ENCODE measurements at places on chromosomes 16 and 17. TPM values are rescaled to one million over a fixed set of nuclear protein-coding genes. Genes with fewer than 3 reads are reported as not detected.
A peak's percentile ranks its signal among the peaks of the same experiment; 100 is the strongest.

DNA sequence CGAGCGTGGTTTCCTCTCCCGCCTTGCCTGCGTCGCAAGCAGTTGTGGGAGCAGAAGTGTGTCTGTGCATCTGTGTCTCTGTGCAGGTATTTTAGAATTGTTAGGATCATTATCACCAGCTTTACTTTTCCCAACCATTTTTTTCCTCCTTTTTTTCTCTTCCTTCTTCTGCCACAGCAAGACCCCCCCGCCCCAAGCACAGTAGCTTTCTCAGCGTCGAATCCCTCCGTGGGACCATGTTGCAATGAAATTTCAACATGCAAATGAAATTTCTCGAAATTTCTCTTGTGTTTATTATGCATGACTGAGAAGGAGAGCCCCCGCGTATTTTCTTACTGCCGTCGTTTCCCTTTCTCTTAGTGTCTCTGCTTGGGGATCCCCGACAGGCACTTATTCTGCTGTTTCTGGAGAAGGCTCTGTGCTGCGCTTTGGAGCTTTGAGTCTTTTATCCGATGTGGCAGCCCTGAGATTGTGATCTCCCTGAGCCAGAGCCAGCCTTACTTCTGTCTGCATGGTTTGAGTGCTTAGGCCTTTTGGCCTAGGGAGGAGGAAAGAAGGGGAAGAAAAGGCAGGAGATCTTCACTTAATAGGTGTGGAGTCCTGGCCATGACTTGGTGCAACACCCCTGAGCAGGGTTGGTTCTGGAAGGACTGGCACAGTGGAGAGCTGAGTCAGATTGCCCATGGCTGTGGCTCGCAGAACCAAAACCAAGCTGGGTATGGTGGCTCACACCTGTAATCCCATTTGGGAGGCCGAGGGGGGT, 5.0 kb downstream of the ARMC7 start:
- H3K4me3 ChIP-seq = peak overlapping the region; percentile 76
- peak overlapping the region; percentile 84 for H3K27ac ChIP-seq
- H3K4me1 ChIP-seq = peaks cover 32% of the 10 kb centered on the region

DNA sequence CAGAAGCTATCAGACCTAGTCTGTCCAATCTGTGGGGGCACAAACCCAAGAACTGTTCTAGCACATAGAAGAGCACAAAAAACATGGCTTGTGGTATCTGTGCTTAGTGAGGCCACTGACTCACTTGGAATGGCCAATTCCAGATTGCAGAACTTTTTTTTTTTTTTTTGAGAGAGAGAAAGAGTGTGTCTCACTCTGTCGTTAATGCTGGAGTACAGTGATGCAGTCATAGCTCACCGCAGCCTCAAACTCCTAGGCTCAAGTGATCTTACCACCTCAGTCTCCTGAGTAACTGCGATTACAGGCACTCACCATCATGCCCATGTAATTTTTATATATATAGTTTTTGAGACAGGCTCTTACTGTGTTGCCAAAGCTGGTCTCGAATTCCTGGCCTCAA, 77.2 kb upstream of the CLEC3A start:
- no peak overlapping the region for H3K27ac ChIP-seq
- peaks cover 15% of the 10 kb centered on the region for H3K27me3 ChIP-seq
- H3K4me1 ChIP-seq = no peaks in the 10 kb centered on the region
- no peaks in the 10 kb centered on the region for H3K36me3 ChIP-seq

DNA sequence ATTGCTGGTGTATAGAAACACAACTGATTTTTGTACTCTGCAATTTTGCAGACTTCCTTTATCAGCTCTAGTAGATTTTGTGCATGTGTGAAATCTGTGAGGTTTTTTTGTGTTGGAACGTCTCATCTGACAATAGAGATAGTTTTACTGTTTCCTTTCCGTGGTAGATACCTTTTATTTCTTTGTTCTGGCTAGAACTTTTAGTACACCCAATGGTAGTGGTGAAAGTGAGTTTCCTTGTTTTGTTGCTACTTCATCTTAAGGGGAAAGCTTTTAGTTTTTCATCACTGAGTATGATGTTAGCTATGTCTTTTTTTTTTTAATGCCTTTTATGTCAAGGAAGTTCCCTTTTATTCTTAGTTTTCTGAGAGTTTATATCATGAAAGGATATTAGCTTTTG, 118.1 kb downstream of the OR1D5 start:
- no peak overlapping the region for H3K27ac ChIP-seq
- no peak for DNase-seq
- H3K4me3 ChIP-seq = no peak overlapping the region
- peaks cover 27% of the 10 kb centered on the region for H3K4me1 ChIP-seq
- no peaks in the 10 kb centered on the region for H3K36me3 ChIP-seq

- no peaks in the 10 kb centered on the region for H3K27me3 ChIP-seq
- peaks cover 16% of the 10 kb centered on the region for H3K4me1 ChIP-seq
- DNase-seq = peak; percentile 67
Measured at GRCh38 chr16:50313596-50314478, 47.5 kb downstream of the ADCY7 start.

DNA sequence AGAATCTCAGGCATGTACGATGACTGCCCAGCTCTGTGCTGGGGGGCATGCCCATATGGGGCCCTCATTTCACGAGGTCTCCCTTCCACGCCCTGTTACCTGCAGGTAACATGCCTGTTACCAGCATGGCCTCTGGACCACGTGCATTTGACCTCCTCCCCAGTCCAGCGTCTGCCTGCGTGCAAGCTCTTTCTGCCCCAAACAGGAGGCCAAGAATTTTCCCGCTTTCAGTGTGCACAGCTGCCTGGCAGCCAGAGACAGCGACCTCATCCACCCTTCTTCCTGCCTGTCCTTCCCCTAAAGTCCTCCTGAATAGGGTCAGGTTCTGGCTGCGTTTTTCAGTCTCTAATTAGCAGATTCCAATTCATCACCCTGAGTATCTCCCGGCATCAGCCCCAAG, 306.5 kb upstream of the ZFHX3 start:
- no peaks in the 10 kb centered on the region for H3K4me1 ChIP-seq
- no peak overlapping the region for H3K4me3 ChIP-seq
- H3K36me3 ChIP-seq = no peaks in the 10 kb centered on the region
- no peak for DNase-seq

DNA sequence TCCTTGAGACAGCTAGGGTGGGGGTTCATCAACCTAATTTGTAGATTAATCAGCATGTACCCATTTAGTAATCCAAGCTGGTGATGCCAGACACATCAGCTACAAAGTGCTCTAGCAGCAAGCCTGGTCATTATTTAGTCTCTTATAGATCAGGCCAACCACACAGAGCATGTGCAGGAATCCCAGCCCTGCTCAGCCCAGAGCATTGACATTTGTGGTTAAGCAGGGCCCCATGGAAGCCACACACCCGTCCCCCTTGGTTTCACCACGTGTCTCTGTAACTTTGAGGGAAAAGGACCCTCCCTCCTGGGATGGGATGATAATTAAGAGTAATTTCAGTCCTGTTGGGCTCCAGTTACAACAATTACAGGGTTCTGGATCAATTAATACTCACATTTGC, 268.8 kb upstream of the RPL38 start:
- H3K27me3 ChIP-seq = peaks cover 2% of the 10 kb centered on the region
- H3K4me1 ChIP-seq = no peaks in the 10 kb centered on the region
- no peaks in the 10 kb centered on the region for H3K36me3 ChIP-seq

DNA sequence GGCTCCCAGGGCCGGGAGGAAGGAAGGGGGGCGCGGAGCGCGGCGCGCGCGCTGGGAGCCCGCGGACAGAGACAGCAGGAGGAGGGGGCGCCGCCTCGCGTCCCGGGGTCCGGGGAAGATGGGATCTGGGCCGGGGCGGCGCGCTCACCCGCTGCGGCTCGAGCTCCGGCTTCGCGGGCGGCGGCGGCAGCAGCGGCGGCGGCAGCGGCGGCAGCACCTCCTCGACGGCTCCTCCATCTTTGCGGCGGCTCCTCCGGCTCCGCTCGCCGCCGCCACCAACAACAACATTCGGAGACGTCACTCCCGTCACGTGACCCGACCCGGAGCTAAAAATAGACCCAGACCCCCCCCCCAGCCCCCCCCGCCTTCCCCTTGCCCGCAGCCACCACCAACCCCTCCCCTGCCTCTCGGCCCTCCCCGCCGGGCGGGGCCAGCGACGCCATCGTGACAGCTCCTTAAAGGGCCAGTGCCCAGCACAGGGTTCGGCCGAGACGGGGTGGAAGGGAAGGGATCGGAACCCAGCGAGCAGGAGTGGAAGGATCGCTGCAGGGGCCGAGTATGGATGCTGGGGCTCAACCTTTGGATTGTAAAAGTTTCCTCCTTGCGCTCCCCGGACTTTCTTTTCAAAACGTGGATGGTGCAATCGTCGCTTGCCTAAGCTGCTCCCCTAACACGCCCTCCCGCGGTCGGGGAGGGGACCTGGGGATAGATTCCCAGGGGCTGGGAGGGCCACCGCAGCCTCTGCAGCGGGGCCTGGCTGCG, at the start of gene HDAC5:
HDAC5 (minus strand) TSS at position 286 of the 762 bp plus-strand sequence. CDS start 6,126 bp downstream, outside the sequence.
- no peaks in the 10 kb centered on the region for H3K36me3 ChIP-seq
- peak within 1 kb of the TSS; percentile 96 for H3K4me3 ChIP-seq
- no peaks in the 10 kb centered on the region for H3K27me3 ChIP-seq
- DNase-seq = peak; percentile 97
- H3K4me1 ChIP-seq = peaks cover 32% of the 10 kb centered on the region
- H3K27ac ChIP-seq = peak within 1 kb of the TSS; percentile 97

GRCh38 chr17:10114931-10115535, 83.4 kb downstream of the GAS7 start:
- no peaks in the 10 kb centered on the region for H3K36me3 ChIP-seq
- H3K27me3 ChIP-seq = peaks cover 18% of the 10 kb centered on the region
- no peak overlapping the region for H3K4me3 ChIP-seq
- DNase-seq = peak; percentile 75

GJC1 gene
- total RNA-seq = 2.5 TPM

KCNJ16 gene
- not detected for total RNA-seq

CDH8 gene
- total RNA-seq = not detected

C17orf78 gene
- total RNA-seq = not detected
